ENCODE measurements at places on chromosomes 12 and 14.

DNA sequence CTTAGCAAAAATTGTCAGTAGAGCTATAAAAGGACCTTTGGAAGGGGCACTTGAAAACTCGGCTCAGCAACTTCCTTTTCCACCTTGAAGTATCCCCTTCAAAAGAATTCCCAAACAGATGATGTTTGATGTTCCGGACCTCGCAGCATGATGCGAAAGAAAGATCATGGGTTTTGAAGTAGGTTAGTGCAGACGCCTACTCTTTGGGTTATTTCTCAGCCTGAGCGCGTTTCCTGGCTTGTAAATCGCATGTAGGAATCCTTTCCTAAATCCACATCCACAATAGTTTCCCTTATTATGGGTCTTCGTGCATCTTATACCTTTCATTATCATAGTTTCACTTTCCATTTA, 584 bp upstream of the NEDD1 start:
- no peak for DNase-seq

- no peak for DNase-seq
Measured at GRCh38 chr12:51813931-51814310, 34.6 kb downstream of the FIGNL2 start.

DNA sequence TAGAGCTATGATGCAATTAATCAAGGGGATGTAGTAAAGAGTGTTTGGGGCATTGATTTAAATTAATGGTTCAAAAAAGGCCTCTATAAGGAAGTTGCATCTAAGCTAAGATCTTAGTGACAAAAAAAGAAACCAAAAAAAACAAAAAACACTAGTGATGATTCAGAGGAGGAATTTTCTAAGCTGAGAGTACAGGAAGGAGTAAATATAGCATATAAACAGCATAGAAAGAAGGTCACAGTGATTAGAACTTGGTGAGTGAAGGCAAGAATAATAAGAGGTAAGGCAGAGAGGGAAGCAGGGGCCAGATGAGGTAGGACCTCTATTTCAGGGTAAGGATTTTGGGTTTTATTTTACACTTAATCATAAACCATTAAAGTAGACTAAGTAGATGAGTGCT, 48.0 kb upstream of the PDZRN4 start:
- DNase-seq = no peak

DNA sequence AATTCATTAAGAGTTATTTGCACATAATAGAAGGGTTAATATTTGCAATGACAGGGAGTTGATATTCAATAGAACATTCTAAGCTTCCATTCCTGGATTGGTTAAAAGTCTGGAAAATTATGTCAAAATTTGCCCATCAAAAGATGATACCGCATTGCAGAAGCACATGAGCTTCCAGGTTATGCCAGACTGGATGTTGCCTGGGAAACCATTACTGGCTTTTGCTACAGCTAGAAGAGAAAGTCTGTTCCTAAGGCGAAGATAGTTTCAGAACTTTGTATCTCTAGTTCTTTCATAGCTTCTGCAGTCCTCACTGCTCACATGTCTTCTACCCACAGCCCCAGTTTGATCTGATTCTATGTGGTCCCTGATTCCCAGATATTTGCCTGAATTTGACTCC, 122.4 kb upstream of the AMIGO2 start:
- DNase-seq = no peak

DNA sequence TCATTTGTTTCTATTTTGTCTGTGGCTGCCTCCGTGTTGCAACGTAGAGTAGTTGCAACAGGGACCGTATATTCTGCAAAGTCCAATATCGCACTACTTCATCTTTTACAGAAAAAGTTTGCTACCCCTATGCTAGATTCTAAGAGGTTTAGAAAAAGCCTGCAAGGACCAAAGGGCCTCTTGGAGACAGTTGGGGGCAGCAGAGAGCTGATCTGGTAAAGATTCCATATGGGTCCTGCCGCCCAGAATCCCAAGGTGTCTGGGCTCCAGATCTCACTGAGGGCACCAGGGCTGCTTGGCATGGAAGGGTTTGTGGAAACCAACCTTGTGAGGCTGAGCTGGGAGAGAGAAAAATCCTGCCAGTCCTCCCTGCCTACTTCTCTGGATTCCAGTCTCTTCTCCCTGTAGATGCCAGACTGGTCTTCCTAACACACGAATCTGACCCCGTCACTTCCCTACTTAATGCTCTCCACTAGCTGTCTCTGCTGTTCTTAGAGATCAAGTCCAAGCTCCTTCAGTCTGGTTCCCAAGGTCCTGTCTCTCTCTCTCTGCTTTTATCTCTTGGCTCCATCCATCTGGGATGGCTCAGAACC, 74.6 kb downstream of the GLRX5 start:
- no peak for DNase-seq

DNA sequence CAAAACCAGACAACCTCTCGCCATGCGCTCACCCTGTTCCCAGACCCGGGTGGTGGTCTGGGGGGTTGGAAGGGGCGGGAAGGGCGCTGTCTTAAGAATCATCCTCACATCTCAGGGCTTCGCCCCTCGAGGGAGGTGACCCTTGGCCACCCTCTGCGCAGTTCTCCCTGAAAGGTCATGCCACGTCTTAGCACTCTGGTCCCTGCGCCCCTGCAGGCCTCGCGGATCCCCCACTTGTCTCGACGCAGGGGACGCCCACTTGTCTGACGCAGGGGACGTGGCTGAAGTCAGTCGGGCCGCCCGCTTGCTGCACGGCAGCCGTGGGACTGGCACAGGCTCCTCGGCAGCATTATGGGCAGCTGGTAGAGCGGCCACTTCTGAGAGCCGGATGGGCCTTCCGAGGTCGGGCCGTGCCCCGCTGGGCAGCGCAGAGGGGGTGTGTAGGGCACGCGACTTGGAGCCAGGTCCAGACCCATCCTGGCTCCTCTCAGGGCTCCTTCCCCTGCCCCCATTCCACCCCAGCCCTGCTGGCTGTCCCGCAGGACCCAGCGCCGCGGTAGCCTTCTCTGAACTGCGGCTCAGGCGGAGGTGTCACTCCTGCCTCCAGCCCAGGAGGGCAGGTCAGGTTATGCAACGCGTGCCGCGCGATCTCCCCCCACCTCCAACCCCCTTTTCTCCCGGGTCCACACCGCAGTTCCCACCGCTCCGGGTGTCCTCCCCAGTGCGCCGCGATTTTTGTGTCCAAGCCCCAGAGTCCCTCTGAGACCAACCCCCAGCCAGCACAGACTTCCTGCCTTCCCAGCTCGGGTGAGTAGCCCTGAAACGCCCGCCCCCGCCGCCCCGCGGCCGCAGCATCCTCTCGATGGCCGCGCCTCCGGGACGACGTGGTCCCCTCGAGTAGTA, 40.9 kb upstream of the CAPRIN2 start:
- DNase-seq = peak; percentile 37

- no peak for DNase-seq
Measured at GRCh38 chr12:58765076-58765475, 155.2 kb downstream of the LRIG3 start.

- no peak for DNase-seq
Measured at GRCh38 chr12:68420225-68421010, 88.3 kb upstream of the MDM1 start.

DNA sequence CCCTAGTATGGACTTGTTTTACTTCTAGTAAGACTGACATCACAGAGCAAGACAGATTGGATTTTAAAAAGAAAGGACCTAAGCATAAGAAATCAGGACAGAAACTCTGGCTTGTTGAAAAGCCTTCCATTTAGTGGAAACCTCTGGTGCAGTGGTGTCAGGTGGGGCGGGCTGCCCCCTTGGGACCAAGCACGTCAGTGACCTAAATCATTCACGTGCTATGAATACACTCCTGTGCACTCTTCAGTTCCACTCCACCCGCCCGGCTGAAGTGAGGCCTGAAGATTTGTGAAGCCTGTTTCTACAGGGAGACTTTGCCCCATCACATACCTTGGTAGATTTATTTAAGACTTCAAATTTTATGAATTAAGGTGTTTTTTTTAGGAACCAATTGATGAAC, 58.2 kb upstream of the STRN3 start:
- peak; percentile 44 for DNase-seq

DNA sequence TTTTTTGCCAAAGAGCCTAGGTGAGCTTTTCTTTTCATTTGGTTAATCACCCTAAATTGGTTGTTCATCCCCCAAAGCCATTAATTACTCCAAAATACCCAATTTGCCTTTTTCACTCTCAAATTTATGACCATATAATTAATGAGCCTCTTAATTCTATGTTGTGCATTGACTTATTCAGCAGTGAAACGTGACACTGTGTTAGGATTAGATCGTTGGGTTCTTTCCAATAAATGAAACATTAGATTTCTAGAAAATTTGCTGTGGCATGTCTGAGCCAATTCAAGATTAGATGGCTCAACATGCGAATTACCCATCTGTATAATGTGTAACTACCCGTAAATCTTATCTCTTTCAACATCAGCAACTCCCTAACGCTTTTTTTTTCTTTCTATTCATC, 273.4 kb downstream of the BMP4 start:
- no peak for DNase-seq

- no peak for DNase-seq
Measured at GRCh38 chr12:58285551-58285950, 344.2 kb downstream of the ATP23 start.

DNA sequence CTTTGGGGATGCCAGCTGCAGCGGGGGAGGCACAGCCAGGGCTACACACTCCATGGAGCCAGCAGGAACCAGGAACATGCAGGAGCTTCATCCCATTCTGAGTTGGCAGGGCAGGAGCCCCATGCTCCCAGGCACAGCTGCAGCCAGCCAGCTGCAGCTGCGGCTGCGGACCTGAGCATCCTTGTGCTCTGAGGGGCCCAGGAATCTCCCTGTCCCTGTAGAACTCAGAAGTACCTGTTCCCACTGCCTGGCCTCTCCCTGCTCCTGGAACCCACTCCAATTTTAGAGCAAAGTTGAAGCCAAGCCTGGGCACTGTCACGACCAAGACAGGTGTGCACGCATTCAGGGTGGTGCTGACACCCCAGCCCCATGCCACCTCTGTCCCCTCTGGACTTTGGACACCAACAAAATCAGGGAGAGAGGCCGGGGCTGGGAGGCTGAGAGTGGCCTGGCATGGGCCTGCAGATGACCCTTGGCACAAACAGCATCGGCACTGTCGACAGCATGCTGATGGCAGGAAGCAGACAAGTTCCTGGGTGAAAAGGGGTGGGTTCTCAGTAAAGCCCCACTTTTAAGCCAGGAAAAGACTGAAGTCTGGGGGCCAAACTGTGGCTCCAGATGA, 257.3 kb upstream of the LRFN5 start:
- no peak for DNase-seq

- no peak for DNase-seq
Measured at GRCh38 chr14:75554482-75554881, 23.9 kb upstream of the FLVCR2 start.

- DNase-seq = no peak
Measured at GRCh38 chr12:98456041-98456440, 59.3 kb upstream of the TMPO start.

- no peak for DNase-seq
Measured at GRCh38 chr14:21997300-21997699, 323.7 kb upstream of the OR4E1 start.

GRCh38 chr14:35883677-35884293, 57.6 kb downstream of the BRMS1L start:
- DNase-seq = no peak

- no peak for DNase-seq
Measured at GRCh38 chr12:77795699-77796098, 35.0 kb upstream of the NAV3 start.

DNA sequence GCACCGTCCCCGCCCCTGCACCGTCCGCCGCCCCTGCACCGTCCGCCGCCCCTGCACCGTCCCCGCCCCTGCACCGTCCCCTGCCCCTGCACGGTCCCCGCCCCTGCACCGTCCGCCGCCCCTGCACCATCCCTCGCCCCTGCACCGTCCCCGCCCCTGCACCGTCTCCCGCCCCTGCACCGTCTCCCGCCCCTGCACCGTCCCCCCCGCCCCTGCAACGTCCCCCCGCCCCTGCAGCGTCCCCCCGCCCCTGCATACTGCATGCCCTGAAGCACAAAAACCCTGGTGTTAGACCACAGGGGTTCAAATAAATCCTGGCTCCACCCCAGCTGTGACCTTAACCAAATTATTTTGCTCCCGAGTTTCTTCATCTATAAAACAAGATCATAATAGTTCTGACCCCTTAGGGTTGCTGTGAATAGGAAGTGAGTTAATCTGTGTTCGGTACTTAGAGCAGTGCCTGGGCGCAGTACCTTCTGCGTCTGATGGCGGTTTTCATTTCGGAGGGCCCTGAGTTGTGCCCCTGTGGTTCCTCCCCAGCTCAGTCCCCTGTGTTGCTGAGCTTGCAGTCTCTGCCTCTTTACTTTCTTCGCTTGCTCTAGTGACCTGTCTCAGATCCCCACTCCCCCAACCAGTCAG, 38.1 kb downstream of the ESRRB start:
- DNase-seq = no peak

DNA sequence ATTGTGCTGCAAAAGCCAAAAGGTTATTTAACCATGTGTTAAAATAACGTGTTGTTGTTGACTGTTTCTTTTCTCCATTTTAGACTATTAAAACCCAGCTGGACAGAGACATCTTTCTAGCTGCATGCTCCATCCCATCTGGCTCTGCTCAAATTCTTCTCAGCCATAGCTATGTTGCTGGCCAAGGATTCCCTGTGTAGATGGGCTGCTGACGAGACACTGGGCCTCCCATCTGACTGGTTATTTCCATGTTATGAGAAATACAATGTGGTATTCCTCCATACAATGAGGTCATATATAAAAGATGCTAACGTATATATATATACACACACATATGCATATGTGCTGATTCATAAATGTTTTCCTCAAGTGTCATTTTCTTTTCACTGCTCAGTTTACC, 30.1 kb downstream of the MED13L start:
- no peak for DNase-seq

GRCh38 chr12:109496306-109496705, 18.9 kb downstream of the UBE3B start:
- DNase-seq = no peak

DNA sequence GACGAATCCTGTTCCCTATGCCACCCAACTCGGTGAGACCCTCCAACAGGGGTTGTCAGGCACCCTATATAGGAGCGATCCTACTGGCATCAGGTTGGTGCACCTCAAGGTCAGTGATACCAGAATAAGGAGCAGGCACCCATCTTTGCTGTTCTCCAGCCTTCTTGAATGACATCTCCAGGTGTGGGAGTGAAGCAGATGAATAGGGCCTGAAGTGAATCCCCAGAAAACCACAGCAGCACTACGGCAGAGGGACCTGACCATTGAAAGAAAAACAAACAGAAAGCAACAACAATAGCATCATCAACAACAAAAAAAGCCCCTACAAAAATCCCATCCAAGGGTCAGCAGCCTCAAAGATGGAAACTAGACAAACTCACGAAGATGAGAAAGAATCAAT, 445.2 kb upstream of the ATP2B1 start:
- no peak for DNase-seq

DNA sequence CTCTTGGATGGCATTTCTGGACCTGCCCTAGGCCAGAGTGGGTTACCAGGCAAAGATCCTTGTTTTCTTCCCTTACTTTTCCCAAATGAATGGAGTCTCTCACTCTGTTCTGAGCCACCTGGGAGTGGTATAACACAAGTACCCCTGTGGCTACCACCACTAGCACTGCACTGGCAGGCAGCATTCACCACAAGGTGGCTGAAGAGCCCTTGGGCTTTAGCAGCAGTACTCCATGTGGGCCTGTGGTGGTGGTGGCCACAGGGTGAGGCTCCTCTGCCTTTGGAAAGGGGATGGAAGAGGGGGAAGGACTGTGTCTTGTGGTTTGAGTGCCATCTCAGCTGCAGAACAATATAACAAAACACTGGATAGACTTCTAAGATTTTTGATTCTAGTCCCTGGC, 38.1 kb upstream of the LMNTD1 start:
- no peak for DNase-seq
